ENCODE measurements at places on chromosomes 5 and 9.

DNA sequence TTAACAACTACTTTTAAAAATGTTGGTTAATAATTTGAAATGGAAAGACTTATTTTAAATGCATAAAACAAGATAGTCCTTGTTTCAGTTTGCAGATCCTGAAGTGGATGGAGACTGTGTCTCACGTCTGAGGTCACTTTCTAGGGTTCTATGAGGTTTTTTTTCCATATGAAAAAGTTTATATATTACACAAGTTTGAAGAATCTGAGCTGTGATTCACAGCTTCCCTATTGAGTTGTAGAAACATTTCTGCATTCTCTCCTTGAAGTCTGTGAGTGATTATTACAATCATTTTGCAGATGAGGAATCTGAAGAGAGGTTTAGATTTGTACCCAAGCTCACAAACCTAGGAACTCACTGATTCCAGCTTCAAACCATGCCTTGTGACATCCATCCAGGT lies 442.5 kb upstream of the KLF4 start:
- no peak for DNase-seq

- DNase-seq = no peak
Measured at GRCh38 chr9:90256345-90256744, 386.3 kb downstream of the DIRAS2 start.

DNA sequence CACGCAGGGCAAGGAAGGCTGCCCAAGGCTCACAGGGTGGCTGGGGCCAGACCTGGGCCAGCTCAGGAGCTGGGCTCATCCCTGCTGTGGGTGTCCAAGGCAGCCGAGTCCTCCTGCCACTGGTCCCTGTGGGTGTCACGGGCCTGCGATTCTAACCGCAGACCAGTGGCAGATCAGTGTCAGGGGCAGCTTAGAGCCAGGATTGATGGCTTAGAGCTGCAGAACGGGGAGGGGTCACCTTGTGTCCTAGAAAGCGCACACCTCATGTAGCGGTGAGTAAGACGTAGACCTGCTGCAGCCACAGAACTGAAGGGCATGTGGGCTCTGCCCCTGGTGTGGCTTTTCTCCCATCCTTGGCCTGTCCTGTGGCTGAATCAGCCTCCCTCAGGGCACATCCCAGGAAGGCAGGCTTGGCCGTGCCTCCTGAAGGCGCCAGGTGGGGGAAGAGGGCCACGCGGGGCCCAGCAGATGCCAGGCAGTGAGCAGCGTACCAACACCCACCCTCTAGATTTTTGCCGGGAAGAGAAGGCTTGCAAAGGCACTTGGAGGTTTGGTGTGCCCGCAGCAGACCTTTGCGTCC lies 78.3 kb upstream of the FCN2 start:
- DNase-seq = no peak

DNA sequence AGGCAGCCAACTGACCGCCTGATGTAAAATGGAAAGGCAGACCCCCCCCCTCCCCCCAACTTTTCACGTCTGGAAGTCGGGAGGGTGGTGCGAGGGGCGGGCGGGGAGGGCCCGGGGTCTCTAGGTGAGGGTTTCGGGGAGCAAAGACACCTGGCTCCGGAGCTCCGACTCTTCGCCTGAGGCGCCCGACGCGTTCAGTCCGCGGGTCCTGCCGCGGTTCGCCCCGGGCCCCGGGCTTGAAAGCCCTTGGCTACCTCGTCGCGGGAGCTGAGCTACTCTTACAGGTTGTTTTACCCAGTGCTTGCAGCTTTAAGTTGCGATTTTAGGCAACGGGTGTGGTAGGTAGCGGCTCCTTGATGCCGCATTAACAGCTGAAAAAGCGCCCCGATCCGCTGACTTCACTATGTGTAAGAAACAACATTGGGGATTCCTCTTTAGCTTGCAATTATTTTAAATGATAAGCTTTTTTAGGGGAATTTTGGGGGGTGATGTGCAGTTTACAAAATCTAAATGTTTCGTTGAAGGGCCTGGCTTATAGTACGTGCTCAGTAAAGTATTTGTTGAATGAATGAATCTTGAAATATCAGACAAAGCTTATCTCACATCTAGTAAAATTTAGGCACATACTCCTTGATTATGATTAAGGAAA lies 722 bp downstream of the CDC42SE2 start:
- peak; percentile 43 for DNase-seq

DNA sequence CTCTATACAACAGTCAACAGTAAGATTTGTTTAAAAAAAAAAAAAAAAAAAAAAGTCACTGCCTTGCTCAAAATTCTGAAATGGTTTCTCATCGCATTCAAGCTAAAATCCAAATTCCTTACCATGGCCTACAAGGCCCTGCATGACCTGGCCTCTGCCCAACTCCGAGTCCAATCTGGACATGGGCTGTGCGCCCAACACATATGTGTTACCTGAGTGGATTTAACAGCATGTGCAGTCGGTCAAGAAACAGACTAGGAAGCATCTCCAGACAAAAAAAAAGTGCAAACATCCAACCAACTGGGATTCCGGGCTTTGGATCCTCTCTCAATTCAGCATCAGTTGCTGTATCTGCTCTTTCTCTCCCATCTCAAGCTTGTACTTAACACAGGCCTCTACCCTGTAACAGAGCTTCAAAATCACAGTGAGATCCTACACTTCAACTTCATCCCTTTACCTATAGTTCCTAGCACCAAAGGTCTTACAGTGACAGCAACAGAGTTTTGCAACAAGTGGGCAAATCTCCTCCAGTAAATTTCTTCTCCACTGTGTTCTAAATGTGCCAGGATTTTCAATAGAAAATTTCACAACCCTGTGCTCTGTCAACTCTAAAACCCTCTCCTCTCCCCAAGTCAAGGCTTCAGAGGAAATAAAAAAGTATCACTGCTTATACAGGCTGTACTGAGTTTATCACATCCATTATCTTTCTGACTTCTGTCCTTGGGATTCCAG lies 19.6 kb downstream of the ZNF608 start:
- no peak for DNase-seq

- DNase-seq = no peak
Measured at GRCh38 chr5:176561259-176561658, 12.1 kb downstream of the CDHR2 start.

- no peak for DNase-seq
Measured at GRCh38 chr9:34430843-34431437, 27.4 kb downstream of the FAM219A start.

DNA sequence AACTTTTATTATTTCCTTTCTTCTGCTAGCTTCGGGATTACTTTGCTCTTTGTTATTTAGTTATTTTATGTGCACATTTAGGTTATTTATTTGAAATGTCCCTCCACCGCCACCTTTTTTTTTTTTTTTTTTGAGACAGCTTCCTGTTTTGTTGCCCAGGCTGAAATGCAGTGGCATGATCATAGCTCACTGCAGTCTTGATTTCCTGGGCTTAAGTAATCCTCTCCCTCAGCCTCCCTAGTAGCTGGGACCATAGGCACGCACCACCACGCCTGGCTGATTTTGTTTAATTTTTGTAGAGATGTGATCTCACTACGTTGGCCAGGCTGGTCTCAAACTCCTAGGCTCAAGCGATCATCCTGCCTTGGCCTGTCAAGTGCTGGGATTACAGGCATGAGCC lies 38.5 kb downstream of the RIC1 start:
- DNase-seq = no peak

- no peak for DNase-seq
Measured at GRCh38 chr5:59760785-59761348, 132.7 kb downstream of the PDE4D start.

- DNase-seq = no peak
Measured at GRCh38 chr5:171055875-171056454, 194.1 kb downstream of the RANBP17 start.

- DNase-seq = no peak
Measured at GRCh38 chr5:78888580-78889368, 96.3 kb downstream of the ARSB start.

DNA sequence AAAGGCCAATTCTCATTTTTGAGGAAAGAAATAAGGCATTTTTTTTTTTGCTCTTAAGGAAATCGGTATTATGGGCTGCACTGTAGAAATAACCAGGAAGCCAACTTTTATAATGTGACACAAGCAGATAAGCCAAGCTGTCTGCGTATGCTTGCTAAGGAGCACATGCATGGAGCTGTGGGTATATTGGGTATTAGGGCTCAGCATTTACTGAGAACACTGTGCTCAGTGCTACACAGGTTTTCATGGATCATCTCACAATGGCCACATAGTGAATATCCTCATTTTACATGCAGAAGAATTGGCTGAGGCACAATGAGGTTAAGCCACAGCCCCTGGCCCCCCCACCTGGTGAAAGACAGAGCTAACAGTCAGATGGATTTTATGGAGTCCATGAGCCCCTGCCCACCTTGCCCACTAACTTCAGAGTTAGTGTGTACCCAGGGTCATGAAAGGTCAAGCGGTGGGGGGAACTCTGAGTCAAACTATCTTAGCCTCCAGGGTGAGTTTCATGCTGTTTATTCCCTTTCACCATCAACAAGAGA lies 204.8 kb downstream of the SPATA31A6 start:
- no peak for DNase-seq

- no peak for DNase-seq
Measured at GRCh38 chr5:176492431-176492830, 44.2 kb downstream of the FAF2 start.
